ENCODE measurements at places on chromosomes 13 and 19.

GRCh38 chr19:4830768-4831265 lies 695 bp downstream of the TICAM1 start:
- no peak for DNase-seq

GRCh38 chr19:47790398-47790814 lies 11.9 kb downstream of the SELENOW start:
- DNase-seq, result peak; percentile 32

GRCh38 chr19:2228157-2229030 lies 7.7 kb downstream of the PLEKHJ1 start:
- no peak for DNase-seq

DNA sequence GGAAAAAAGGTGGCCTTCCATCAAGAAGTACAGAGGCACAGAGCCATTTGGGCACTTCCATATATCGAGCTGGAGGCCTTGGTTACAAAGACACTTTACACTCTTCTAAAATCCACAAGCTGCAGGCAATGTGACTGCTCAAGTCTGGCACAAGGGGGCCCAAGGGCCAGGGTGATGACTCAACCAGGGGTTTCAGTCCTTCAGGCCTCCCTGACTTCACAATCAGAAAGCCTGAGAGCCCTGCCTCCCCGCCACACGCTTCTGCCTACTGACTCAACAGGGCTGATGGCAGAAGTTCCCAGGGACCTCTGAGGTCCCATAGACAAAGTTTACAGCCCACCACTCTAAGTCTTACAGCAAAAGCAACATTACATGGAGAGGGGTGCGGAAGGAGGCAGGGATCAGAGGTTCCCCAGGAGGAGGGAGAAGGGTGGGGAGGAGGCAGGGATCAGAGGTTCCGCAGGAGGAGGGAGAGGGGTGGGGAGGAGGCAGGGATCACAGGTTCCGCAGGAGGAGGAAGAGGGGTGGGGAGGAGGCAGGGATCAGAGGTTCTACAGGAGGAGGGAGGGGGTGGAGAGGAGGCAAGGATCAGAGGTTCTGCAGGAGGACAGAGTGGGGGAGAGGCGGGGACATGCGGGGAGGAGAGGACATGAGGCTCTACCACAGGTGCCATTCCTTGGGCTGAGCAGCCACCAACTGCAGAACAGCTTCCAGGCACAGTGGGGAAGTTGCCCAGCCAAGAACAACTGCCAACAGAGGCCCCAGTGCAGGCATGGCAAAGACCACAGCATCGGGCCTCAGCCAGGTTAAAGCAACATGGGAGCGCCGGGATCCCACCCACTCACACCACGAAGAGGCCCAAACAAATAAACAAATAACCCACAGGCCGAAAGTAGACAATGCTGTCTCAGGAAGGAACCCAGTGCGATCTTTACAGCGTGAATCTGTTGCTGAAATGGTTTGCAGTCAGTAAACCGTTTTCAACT lies 52.0 kb downstream of the SLC7A1 start:
- no peak for DNase-seq

GRCh38 chr19:7927605-7928333 lies 1.8 kb upstream of the CTXN1 start:
- DNase-seq, result no peak

DNA sequence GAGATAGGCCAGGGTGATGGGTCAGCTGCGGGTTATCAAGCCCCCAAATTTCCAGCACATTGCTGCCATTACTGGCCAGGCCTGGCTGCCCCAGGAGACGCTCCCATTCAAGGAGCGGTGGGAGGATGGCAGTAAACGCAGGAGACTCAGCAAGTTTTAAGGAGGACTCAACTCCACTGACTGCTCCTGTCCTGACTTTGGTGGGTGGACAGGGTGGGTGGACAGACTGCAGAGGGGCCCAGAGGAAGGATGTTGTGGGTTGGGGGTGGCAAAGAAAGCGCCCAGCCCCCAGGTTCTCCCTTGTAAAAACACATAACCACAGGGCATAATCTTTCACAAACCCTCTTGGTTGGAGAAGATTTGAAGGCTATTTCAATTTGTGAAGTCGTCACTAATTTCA lies 4.4 kb downstream of the GJB6 start:
- DNase-seq, result no peak

DNA sequence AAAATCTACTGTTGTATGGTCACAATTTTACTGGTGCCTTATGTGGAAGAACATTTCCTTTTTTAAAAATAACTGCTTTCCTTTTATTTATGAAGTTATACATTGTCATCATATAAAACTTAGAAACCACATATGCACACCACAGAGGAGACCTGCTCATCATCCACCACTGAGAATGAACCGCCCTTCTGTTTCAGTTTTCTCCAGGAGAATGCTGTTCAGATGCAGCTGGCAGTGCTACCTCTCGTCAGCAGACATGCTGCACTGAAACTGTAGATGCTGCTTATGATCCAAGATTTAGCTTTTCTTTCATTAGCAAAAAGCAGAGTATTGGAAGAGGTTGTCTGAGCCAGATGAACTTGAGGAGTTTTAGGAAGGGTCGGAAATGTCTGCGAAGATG lies 10.1 kb downstream of the SLC25A15 start:
- no peak for DNase-seq

DNA sequence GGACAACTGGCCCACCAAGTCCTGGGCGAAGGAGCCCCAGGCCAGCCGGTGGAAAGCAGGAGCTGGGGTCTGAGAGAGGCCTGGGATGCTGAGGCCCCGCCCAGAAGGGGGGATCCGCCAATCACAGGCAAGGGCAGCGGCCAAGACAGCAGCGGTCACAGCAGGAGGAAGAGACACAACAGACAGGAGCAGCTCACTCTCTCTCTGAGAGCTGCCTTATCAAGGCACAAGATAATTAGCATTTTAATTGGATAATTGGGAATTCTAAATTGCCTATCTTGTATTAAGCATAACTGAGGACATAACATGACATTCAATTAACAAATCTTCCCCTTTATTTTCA lies 46.2 kb downstream of the CEBPG start:
- DNase-seq, result no peak

DNA sequence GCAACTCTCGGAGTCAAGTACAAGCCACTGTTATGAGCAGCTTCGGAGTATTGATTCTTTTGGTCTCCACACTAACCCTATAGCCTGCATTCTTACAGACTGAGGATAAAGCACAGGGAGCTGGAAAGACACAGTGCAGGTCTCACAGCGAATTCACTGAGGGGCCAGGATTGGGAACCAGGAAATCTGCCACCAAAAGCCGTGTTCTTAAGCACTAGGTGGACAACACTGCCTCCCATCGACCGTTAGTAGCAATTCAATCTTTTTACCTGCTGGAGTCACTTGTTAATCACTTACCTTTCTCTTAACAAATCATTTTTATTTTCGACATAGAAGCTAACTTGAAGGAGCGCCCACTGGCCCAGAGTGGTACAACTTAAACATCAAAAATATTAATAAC lies 6.3 kb downstream of the PMIS2 start:
- no peak for DNase-seq

GRCh38 chr13:35629026-35629425 lies 152.5 kb upstream of the MAB21L1 start:
- DNase-seq, result no peak

- no peak for DNase-seq
Observed at GRCh38 chr13:85362980-85363379, 436.2 kb downstream of the SLITRK6 start.

DNA sequence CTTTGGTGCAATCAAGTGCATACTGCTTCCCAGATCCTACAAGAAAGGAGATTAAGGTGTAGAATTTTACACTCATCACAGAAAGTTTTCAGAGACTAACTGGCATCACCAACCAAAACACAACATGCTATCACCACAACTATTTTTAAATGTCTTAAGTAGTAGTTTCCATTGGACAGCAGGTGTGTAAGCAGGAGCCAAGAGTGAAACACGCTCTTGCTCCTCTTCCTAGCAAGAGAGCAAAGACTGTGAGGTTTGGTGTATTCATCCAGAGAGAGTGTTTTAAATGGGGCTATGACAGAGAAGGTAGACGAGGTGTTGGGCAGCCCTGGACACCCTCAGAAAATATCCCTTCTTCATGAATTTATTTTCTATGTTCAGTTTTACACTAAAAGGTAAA lies 12.5 kb upstream of the LILRA4 start:
- DNase-seq, result no peak

DNA sequence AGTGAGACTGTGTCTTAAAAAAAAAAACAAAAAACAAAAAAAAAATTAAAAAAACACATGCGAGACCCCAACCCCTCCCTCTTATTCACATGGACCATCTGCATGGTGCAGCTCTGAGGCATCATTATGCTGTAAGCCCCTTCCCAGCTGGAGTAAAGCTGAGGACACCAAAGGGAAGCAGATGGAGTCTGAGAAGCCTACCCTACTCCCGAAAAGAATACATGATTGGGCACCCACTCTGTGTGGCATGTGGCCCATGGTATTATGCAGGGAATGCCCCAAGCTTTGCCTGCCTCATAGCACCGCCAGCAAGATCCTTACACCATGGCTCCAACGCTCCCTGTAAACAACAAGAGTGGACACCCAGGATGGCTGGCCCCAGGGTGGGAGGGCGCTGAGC lies 4.7 kb downstream of the PTH2 start:
- DNase-seq, result no peak

DNA sequence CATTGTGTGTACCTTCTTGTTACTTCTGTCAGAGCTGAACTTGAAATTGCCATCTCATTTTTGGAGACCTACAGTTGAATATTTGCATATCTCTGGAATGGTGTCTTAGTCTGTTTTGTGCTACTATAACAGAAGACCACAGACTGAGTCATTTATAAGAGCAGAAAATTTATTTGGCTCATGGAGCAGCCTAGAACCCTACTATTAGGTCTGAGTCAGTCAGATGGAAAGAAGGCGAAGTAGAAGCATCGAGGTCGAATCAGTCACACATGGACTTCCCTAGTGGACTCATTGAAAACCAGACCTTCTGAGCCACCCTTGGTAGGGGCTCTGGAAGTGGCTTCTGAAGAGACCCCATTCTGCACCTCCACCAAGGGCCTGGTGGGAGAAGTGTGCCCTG lies 33.9 kb upstream of the TPT1 start:
- DNase-seq, result no peak

DNA sequence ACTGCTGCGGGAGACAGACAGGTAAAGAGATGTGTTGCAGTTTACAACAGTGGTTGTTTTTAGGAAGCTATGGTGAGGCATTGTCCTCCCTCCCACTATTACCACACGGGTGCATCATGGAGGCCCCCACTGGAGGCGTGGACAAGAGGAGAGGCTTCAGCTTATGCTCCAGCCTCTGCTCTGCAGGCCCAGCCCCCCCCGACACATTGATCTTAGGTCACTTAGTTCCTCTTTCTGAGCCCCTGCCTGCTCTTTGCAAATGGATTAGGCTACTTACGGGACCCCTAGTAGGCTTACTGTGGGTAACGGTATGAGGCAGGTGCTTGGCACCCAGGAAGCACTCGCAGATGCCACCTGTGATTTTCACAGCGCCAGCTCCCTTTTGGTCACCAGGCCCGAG lies 123.9 kb downstream of the SLC7A1 start:
- DNase-seq, result no peak

DNA sequence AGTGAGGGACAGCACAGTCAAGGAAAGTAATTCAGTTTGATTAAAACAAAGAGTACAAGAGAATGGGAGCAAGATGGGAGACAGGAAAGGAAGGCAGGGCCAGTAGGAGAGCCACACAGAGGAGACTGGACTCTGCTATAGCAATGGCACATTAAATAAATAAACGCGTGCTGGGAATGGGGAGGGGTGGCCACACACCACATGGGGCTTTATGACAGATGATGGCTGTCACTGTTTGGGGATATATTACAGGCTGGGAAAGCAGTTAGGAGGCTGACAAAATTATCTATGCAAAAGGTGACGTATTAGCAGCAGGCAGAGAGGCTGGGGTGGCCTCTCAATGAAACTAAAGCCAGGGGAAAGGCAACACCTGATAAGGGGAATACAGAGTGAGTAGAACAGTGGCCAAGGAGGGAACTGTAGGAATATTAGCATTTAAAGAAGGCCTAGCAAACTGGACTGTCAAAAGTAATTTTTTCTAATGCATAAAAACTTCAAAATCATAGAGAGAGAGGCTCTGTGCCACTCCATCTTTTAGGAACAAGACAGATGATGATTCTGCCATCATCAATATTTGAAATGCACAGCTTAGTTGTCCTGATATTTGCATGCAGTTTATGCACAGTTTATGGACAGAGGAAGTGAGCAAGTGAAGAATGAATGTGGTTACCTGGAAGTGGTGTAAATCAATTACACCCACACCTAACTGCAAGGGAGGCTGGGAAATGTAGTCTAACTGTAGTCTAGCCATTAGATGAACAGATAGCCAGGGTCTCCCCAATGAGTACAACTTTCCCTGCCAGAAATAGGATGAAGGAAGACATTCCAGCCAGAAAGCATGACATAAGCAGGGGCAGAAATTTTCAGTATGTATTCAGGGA lies 346.5 kb downstream of the FOXO1 start:
- no peak for DNase-seq

DNA sequence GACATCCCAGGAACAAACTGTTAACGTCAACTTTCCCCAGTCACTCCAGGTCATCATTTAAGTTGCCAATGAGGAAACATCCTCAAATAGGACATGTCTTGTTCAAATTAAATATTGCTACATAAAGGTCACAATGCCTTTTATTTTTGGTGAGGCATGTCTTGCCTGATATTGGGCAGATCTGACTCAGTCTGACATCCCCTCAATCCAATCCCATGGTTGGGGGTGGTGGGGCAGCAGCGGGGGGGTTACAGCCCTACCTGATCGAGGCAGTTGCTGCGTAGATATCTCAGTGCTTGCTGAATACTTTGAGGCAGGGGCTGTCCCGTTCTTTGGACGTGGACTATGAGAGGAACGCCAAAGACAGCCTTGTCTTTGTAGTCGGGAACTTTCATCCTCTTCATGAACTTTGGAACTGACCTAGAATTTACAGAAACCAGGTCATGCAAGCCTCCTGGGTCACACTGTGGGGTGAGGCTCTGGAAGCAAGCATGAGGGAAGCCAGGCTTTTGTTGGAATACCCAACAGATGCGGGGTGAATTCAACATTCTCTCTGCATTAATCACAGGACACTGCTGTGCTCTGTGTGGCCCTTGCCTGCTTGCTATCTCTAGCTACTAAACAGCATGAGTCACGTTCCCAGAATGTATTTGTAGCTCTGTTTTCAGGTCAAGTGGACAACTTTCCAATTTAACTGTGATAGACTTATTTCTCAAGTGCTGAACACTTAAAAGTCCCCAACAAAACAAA lies 109.8 kb downstream of the KL start:
- no peak for DNase-seq

DNA sequence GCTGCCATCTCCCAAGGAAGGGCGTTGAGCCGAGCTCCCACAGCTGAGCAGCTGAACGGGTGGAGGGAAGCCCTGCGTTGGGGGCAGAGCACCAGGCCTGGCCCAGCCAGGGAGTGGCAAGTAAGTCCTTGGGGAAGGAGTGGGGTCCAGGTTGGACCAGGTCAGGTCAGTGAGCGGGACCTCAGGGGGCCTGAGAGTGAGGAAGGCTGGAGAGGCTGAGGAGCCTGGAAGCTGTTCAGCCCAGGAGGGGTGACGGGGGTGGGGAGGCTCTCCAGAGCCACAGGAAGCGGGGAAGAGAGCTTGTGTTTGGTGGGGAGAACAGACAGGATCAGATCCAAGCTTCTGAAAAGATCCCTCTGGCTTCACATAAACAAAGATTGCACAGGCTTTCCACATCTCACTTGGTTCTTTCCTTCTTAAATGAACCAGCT lies 55.4 kb upstream of the ATP12A start:
- no peak for DNase-seq

GRCh38 chr13:111217641-111218040 lies 102.5 kb downstream of the ARHGEF7 start:
- DNase-seq, result no peak
